ENCODE measurements at places on chromosomes 11 and 22.

- DNase-seq, result no peak
Measured at GRCh38 chr11:79480864-79481263, 40.0 kb upstream of the TENM4 start.

GRCh38 chr11:3164552-3165151, 458 bp downstream of the OSBPL5 start:
- no peak for DNase-seq

GRCh38 chr11:9633679-9634078, 30.2 kb upstream of the SWAP70 start:
- DNase-seq, result no peak

- no peak for DNase-seq
Measured at GRCh38 chr22:33969045-33969444, 48.8 kb upstream of the LARGE1 start.

GRCh38 chr11:19912958-19913892, 200.6 kb downstream of the NAV2 start:
- no peak for DNase-seq

- DNase-seq, result no peak
Measured at GRCh38 chr22:27747396-27748221, 53.9 kb downstream of the MN1 start.

DNA sequence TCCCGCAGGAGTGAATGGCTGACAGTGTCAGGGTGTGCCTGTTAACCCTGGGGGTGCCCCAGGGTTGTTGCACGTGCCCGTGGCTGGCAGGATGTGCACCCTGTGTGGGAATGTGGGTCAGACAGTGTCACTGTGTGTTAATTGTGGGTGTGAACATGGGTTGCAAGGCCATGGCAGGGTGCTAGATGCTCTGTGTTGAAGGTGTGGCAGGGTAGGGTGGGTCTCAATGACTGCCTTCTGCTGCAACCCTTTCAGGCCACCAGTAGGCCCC, 8.3 kb downstream of the RIN1 start:
- DNase-seq, result no peak

DNA sequence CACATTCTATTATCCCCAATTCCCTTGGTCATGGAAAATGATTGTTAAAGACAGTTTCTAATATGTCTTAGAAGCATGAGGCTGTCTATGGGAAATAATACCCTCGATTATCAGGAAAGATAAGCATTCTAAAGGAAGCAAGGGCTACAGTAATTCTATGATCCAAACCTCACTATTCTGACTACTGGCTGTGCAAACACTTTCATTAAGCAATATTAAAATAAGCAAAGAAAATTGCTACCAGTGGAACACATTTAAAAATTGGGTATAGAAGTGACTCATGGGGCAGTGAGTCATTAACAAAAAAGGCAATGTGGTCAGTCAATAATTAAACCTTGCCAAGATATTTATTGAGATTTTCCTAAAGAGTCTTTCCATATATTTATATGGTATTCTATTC, 1415.2 kb upstream of the TENM4 start:
- DNase-seq, result no peak

- no peak for DNase-seq
Measured at GRCh38 chr22:19098157-19098556, 24.1 kb downstream of the DGCR2 start.

- no peak for DNase-seq
Measured at GRCh38 chr11:3880724-3881123, 25.3 kb downstream of the STIM1 start.

- no peak for DNase-seq
Measured at GRCh38 chr11:27401833-27402316, 38.9 kb upstream of the CCDC34 start.
